ENCODE measurements at places on chromosomes 6 and 20.

GRCh38 chr6:36774331-36774730, 64.9 kb downstream of the CPNE5 start:
- DNase-seq, result no peak

DNA sequence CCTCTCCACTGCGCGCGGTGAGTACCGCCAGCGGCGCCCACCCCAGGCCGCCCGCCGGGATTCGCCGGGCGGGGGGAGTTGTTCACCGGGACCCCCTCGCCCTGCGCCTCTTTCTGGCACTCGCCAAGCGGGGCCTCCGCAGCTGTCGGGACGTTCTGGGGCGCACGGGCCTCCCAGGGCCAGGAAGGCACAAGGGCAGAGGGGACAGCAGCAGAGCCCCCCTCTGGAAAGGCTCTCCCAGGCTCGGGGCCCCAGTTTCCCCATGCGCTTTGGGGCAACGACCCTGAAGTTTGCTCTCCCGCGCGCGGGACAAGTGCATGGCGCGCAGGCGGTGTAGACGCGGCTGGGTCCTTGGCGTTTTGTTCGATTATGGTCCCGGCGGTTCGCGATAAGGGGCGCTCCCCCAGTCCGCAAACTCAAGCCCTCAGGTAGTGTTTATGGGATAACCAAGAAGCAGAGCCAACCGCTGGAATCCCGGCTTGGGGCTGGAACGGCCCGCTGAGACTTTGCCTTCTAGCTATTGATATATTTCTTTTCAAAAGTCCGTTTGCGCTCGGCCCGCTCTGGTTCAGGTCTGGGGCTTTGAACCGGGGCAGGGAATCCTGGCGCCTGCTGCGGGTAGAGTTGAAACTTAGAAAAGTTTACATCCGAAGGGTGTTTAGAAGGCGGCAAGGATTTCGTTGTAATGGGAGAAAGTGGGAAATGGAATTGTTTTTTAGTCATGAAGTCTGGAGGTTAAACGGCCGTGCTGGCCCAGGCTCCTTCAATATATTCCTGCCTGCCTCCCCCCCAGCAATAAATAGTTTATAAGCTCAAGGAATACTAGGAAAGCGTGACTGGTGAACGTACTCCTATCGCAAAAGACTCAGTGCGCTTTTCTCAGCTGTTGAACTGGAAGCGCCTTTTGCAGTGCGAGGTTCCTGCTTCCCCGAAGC, 595 bp downstream of the EYA2 start:
- no peak for DNase-seq

DNA sequence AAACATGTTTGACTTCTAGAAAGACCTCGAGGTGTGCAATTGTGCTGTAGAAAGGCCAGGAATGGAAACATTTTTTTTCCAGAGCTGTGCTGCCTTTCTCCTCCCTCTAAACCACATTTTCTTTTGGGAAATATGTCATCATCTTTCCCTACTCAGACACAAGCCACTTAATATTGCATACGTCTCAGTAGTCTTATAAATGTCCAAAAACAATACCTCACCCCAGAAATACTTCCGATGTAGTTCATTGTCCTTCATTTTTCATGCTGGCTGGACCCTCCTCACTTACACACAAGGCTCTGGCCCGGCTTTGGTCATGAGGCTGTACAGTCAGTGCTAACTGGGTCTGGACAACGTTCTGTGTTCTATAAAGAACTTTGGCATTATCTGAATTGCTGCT, 126.4 kb downstream of the SCML4 start:
- DNase-seq, result no peak

- no peak for DNase-seq
Measured at GRCh38 chr6:72689107-72689954, 67.5 kb downstream of the KCNQ5 start.

DNA sequence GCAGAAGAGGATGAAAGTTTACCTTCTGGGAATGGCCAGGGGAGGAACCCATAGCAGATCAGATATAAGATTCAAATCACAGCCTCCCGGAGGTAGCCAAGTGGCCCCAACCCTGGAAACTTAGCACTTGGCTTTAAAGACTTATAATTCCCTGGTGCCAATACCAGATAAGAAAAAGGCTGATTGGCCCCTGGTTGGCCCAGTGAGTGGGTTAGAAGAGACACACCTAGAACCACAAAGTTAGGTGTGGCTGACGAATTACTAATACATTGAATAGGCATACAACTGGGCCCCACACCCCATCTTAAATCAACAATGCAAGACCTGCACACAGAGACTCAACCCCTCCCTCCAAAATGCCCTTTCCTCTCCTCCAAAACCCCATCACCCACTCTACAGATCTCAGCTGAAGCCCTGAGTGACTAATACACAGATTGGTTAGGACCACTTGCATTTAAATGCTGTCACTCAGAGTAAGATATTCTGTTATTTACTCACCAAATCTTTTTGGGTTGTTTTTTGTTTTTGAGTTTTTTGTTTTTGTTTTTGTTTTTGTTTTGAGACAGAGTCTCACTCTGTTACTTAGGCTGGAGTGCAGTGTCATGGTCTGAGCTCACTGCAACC, 315.4 kb upstream of the JARID2 start:
- DNase-seq, result no peak

- no peak for DNase-seq
Measured at GRCh38 chr6:29559524-29560287, at the start of gene UBD. Gene UBD, minus strand, starts transcription at chr6:29559732. Its CDS starts 31 bp downstream, at chr6:29559701.

- DNase-seq, result no peak
Measured at GRCh38 chr20:34452281-34452982, 63.8 kb upstream of the DYNLRB1 start.

GRCh38 chr6:3776881-3777507, 25.5 kb upstream of the PXDC1 start:
- no peak for DNase-seq

- no peak for DNase-seq
Measured at GRCh38 chr6:14925025-14925698, 320.7 kb upstream of the JARID2 start.

GRCh38 chr6:137217801-137218472, 1.2 kb downstream of the IFNGR1 start:
- DNase-seq, result no peak

GRCh38 chr6:11852061-11852651, 73.6 kb upstream of the ADTRP start:
- no peak for DNase-seq

- DNase-seq, result no peak
Measured at GRCh38 chr6:113857556-113858479, 673 bp downstream of the MARCKS start.

GRCh38 chr20:61537239-61538182, 285.4 kb downstream of the CDH4 start:
- DNase-seq, result no peak

DNA sequence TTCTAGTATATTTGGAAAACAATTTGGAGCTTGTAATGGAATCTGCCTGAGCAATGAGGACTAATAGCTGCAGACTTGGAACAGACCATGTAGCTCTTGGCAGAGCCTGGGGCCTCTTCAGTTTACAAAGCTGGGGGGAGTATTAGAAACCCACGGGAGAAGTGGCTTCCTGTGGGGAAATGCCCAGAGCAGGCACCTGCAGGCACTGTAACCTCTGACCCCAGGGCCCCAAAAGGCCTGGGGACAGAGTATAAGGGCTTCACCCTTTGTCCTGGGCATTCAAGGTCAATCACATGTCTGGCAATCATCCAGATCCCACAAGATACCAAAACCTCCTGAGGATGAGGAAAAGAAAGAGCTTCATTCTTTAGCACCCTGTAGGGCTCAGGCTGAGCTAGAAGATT, 19.4 kb downstream of the PKIG start:
- DNase-seq, result no peak

GRCh38 chr6:89084954-89085353, 4.4 kb downstream of the PNRC1 start:
- no peak for DNase-seq

DNA sequence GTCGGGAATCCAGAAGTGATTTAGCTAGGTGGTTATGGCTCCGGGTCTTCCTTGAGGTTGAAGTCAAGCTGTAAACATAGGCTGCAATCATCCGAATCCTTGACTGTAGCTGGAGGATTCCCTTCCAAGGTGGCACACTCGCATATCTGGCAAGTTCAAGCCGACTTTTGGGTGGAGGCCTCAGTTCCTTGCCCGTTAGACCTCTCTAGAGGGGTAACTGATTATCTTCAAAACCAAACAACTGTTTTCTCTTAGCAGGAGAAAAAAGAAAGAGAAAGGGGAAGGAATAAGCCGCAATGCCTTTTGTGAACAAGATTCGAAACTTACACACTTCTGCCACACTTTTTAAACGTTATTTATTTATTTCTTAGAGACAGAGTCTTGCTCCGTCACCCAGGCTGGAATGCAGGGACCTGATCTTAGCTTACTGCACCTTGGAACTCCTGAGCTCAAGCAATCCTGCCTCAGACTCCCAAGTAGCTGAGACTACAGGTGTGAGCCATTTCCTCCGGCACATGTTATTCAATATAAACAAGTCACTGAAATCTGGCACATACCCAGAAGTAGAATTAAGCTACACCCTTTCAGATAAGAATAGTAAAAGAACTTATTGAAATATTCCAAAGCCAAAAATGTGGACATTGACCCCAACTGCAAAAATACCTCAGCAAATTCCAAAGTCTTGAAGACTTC, 76.3 kb downstream of the HFE start:
- no peak for DNase-seq

GRCh38 chr6:128519931-128520435, 416 bp downstream of the PTPRK start:
- DNase-seq, result peak; percentile 16

DNA sequence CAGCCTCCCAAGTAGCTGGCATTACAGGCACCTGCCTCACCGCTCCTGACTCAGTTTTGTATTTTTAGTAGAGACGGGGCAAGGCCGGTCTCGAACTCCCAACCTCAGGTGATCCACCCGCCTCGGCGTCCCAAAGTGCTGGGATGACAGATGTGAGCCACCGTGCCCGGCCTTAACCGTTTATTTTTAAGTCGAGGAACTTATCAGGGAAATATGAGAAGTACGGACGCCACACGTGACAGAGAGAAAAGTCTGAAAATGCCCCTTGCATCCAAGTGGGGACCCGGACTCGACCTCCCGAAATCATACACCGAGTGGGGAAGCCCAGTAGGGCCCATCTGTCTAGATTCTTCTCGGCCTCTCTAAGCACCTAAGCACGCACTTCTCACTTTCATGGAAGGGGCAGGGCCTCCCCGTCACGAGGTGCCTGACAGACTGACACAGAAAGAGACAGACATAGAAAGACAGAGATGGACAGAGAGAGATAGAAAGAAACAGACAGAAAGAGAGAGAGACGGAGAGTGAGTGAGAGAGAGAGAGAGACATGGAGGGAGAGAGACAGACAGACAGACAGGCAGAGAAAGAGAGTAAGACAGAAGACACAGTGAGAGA, 756.5 kb upstream of the DEFB115 start:
- no peak for DNase-seq

- no peak for DNase-seq
Measured at GRCh38 chr6:55176958-55177357, 2.6 kb downstream of the HCRTR2 start.

GRCh38 chr6:42101186-42101657, 41.2 kb downstream of the C6orf132 start:
- DNase-seq, result no peak

DNA sequence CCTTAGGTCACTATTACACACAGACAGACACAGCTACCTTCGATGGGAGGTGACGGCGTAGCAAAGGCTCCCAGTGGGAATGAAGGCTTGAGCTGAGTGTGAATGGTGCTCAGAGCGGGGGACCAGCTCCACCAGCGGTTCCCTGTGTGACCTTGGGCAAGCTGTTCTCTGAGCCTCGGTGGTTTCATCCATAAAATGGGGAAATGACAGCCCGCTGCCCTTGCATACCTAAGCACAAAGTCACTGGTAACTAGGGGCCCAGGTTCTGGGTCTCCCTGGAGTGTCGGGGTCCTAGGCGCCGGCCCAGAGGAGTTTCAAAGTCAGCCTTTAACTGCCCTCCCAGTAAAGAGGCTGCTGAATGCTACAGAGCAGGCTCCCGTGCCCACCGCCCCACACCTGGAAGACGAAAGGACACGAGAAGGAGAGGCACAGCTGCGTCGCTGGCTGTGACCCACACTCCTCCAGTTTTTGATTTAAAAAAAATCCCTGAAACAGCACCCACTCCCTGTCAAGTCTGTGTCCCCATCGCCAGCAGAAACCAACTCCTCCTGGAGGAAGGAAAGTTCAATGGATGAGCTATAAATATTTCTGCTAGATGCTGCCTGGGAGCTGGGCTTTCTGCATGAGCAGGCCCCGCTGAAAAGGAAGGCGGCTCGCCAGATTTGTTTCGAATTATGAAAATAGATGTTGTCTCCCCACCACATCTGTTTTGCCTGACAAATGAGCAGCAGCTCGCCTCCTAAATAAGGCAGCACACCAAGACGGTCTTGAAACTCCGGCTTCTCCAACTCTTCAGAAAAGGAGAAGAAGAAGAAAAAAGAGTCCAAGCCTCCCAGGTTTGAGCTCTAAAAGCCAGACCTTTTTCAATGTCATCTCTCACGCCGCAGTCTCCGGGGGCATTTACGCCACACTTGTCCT, 27.4 kb downstream of the PMEPA1 start:
- no peak for DNase-seq

DNA sequence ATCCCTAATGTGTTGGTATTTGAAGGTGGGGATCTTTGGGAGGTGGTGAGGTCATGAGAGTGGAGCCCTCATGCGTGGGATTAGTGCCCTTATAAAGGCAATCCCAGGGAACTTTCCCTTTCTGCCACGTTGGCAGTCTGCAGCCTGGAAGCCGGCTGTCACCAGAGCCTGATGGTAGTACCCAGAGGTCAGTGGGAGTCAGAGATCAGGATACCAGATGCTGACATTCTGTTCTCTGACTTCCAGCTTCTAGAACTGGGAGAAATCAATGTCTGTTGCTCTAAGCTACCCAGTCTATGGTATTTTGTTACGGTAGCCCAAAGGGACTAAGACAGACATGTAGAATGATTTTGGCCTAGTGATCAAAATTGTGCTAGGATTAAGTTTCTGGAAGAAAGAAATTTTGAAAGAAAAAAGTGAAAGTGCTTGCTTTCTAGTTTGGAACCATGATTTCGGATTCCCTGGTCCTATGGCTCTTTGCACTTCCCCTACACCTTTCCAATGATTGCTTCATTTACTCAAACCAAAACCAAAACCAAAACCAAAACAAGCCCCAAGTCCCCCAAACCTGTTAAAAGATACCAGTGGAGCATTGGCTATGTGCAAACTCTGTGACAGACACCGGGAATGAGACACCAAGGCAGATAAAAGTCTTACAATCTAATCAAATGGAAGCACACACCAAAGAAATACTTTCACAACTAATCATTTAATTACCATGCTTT, 173.7 kb upstream of the ZNF217 start:
- DNase-seq, result no peak

DNA sequence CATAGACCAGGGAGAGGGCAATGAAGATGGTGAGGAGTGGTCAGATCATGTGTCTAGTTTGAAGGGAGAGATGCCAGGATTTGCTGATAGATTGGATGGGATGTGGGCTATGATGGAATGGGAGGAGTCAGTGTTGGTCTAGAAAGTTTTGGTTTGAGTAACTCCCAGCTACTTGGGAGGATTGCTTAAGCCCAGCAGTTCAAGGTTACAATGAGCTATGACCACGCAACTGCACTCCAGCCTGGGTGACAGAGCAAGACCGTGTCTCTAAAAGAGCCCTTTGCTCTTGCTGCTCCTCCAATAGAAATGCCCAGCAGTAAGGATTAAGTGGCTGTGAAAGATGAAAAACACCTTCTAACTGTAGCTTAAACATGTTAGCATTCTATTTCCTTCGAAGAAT, 18.2 kb upstream of the LAMP5 start:
- no peak for DNase-seq

Data from CD4-positive, alpha-beta T cell treated with Interleukin-6 at 100 ng/mL for 8 hours (primary cell).